ENCODE measurements at places on chromosomes 7 and 10.

DNA sequence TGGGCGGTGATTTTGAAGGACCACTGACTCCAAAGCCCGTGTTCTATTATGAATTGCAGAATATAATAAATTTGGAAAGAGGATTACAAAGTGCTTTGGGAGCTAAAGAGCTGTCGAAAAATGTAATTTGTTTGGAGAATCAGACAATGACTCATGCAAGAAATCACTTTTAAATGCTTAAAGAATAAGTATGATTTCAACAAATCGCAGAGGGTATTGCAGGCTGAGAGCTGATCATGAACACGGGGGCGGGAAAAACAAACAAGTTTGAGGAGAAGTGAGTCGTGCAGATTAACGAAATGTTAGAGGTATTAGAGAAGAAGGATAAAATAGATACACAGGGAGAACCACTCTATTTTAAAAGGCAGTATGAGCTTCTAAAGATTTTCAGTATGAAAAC is 4.9 kb upstream of the HACD1 start:
- no peak for DNase-seq

- DNase-seq, result no peak
Observed at GRCh38 chr10:30750971-30751677, 121.6 kb upstream of the LYZL2 start.

GRCh38 chr10:70669015-70669414 is 3.3 kb upstream of the ADAMTS14 start:
- DNase-seq, result no peak

GRCh38 chr7:36453769-36454168 is 64.1 kb downstream of the ANLN start:
- DNase-seq, result no peak

- DNase-seq, result no peak
Observed at GRCh38 chr10:84341538-84341856, 13.1 kb downstream of the CCSER2 start.

- no peak for DNase-seq
Observed at GRCh38 chr7:44291066-44291732, 34.2 kb downstream of the CAMK2B start.

- DNase-seq, result no peak
Observed at GRCh38 chr7:10860516-10860915, 113.2 kb upstream of the PHF14 start.

DNA sequence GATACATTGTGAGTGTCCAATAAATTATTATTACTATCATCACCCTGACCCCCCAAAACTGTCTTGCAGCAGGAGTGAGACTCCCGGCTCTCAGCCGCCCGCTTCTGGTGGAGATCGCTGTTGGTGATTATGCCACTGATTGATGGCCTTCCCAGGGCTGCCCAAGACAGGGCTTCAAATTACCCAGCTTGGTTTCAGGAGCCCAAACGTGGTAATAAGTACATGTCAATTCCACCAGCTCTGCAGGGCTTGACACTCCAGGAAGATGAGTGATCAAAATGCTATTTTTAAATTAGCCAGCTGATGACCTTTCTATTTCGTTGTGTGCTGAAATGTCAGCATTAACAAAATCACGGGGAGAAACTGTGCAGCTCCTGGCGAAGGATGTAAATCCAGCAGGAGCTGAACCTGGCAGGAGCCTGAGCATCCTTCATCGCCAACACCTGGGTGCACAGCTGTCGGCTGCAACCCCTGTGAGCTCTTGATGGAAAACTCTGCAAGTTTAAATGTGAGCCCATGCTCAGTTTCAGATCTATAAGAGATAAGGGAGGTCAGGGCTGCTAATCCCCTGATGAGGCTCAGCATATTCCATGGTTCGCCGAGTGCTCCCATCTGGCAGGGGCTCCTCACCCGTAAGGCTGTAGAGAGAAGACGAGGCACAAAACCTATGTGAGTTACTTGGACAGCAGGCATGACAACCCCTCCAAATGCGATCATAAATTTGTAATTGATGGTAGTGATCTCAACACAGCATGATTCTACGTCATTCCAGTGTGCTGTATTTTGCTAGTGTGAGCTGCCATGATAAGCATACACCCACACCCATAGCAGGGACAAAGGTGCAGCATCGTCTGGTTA is 446.3 kb downstream of the TCERG1L start:
- no peak for DNase-seq

GRCh38 chr7:41777894-41778596 is 75.2 kb upstream of the INHBA start:
- no peak for DNase-seq

DNA sequence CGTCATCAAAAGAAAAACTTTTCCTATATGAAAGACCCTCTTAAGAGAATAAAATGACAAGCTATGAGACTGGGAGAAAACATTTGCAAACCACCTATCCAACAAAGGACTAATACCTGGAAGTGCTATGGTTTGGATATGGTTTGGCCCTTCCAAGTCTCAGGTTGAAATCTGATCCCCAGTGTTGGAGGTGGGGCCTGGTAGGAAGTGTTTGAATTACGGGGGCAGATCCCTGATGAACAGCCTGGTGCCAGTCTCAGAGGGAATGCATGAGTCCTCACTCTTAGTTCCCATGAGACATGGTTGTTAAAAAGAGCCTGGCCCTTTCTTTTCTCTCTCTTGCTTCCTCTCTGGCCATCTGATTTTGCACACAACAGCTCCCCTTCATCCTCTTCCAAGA is 6.3 kb downstream of the ALDH18A1 start:
- DNase-seq, result no peak

- DNase-seq, result no peak
Observed at GRCh38 chr10:28036587-28036986, 37.7 kb upstream of the ODAD2 start.

GRCh38 chr7:4009211-4010060 is 672.7 kb upstream of the FOXK1 start:
- DNase-seq, result no peak

GRCh38 chr7:150631866-150632864 is at the start of gene GIMAP6:
Gene GIMAP6, minus strand, starts transcription at chr7:150632385. Its CDS starts 2,243 bp downstream, at chr7:150630142.
- DNase-seq, result peak; percentile 66

DNA sequence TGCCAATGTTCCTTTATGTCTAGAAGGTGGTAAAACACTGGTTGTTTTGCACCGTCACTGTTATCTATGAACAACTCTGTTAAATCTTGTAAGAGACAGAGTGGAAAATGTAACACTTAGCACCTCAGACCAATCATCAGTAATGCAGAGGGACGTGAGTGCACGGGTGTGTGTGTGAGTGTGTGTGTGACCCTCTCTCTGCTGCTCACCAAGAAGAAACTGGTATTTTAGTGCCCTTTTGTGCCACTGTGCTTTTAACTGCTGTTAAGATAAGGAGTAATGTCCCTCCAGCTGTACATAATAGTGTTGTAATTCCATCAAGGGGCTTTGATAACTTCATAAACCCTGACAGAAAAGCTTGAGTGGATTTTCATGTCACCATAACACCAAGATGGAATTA is 130.1 kb downstream of the CREB5 start:
- DNase-seq, result no peak

GRCh38 chr10:99558708-99559107 is 26.0 kb downstream of the NKX2-3 start:
- no peak for DNase-seq

DNA sequence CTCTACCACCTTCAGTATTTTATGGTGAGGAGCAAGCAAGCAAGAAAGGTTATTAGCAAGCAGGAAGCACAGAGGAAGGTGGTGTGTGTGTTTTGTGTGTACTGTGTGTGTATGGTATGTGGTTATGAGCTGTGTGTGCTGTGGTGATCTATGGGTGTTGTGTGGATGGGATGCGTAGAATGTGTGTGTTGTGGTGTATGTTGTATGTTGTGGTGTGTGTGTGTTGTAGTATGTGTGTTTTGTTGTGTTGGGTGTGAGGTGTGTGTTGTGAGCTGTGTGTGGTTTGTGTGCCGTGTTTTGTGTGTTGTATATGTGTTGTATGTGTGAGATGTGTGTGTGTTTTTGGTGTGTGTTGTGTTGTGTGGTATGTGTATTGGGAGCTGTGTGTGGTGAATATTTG is 16.8 kb upstream of the IGFBP3 start:
- no peak for DNase-seq

DNA sequence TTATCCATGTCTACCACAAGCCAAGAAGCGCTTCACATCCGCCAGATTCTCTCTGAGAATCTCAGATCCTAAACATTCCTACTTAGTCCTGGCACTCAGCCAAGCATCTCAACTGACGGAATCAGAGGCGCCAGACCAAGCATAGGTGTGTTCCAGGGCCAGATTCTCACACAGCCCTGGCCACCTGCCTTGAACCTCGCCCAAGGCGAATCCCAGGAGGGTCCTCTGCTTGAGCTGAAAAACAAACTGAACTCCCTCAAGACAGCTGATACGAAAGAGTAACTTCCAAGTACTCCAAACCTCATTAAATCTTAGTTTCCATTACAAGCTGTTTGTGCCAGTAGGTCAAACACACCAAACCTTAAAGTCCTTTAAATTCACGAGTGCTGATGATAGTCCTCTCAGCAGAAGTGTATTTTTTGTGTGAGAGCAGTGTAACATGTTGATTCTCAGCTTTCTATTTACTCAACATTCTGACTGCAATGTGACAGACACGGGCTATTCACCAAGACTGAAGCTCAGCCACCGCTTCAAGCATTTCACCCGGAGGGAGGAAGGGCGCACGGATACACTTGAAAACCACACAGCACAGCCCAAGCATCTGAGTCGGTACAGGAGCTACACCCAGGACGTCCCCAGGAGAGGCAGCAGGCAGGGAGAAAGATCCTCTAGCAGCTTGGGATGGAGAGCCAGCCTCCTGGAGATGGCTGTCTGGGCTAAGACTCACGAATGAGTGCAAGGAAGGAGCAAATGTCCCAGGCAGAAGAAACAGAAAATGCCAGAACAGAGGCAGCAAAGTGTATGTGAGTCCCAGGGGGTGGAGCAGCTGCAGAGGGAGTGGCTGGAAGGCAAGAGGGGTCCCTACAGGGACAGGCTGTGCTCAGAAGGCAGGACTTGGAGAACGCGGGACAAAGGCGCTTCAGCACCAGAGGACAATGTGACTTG is 6.0 kb downstream of the PARD3 start:
- DNase-seq, result peak; percentile 38

DNA sequence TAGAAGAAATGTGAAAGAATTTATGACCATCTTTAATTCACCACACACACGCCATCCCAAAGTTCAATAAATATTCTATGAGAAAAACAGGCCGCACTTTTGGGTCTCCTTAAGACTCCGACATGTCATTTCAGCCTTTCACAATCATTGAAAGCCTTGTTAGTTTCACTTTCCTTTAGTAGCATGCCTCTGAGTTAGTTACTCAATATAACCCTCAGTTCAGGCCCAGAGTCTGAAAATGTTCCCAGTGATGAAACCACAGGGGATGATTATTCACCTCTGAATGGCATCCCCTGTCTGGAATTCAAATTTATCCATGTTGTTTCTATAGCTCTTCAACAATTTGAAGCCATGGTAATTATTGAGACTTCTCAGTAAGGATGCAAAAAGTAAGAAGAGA is 278.1 kb upstream of the NRP1 start:
- no peak for DNase-seq

- DNase-seq, result no peak
Observed at GRCh38 chr10:19929506-19930140, 113.4 kb downstream of the PLXDC2 start.

GRCh38 chr7:44348851-44349781 is 23.7 kb upstream of the CAMK2B start:
- DNase-seq, result no peak

DNA sequence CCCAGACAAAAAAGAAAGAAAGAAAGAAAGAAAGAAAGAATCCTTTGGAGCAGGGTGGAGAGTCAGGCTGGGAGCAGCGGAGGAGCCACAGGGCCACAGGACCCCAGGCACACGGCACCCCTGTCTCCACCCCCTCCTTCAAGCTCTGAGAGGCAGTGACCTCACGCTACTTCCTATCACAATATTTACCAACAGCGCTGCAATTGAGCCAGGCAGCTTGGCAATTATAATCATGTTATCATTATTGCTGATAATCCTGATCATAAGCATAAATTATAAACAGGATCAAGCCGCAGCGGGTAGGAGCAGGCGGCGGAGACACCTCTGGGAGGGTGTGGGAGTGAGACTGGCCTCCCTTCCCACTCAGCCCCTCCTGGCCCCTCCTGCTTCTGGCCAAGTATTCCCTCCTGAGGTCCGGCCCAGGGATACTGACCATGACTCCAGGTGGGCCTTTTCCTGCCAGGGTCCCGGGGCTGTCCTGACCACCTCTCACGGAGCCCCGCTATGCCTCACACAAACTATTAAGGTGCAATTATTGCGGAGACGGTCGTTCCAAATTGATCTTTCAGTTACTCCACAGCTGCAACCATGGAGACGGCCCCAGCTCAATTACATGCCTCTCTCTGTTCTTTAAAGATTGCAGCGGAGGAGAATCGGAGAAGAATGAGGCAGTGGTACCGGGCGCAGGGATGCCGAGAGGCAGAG is 10.0 kb upstream of the GTF2IRD1 start:
- no peak for DNase-seq

- no peak for DNase-seq
Observed at GRCh38 chr7:1007901-1008300, 24.9 kb downstream of the CYP2W1 start.

GRCh38 chr7:103764901-103765300 is 224.6 kb downstream of the RELN start:
- no peak for DNase-seq

- no peak for DNase-seq
Observed at GRCh38 chr10:69425041-69425440, 8.3 kb upstream of the TACR2 start.

DNA sequence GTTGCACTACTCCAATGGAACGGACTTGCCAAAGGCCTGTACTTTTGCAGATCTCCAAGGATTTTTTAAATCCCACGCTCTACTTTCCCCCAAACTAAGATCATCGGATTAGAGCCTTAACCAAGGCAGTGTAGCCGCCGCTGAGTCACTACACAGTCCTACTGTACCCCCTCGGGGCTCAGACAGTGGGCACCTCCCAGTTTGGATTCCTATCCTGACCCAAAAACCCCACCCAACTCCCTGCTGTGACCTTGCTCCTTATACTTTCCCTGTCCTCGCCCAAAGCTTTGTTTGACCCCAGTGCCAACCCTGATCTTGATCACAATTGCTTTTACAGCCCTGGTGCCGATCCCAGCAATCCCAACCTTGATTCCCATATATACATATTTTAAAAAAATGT is 17.5 kb upstream of the PLAU start:
- no peak for DNase-seq
